Activated CD8-positive, alpha-beta memory T cell treated with anti-CD3 and anti-CD28 coated beads for 1 hour (primary cell): ENCODE measurements at places on chromosomes 3 and 15.

DNA sequence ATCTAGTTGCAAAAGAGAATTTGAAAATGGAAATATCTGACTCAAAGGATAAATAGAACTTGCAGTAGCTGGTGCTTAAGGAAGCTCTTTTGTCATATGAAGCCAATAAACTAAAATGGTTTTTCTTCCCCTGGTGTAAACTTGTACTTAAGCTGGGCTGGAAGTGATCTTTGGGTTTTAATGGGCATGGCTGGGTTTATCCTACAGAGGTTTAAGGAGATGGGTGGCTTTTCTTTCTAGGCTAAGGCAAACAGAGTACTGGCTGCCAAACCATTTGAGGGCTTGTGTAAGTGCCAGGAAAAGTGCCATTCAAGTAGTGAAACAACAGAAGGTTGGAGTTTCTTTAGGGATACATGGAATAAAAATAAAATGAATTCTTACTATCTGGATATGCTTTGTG, 12.1 kb upstream of the UTS2B start:
- no peak for DNase-seq

DNA sequence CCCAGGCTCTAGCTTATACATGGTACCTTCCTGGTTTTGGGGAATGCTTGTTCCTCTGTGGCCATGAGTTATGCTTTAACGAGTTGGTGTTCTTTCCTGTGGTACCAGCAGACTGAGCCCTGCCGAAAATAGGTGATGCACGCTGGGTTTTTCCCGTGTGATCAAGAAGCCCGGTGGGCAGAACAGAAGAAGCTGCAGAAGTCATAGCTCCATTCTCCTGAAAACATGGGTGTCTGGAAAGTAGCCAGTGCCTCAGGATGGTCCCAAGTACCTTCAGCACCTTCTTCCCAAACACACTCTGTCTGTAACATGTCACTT, 25.2 kb downstream of the MAPKBP1 start:
- DNase-seq = no peak

GRCh38 chr15:91866371-91866905, 12.9 kb downstream of the SLCO3A1 start:
- DNase-seq = no peak

DNA sequence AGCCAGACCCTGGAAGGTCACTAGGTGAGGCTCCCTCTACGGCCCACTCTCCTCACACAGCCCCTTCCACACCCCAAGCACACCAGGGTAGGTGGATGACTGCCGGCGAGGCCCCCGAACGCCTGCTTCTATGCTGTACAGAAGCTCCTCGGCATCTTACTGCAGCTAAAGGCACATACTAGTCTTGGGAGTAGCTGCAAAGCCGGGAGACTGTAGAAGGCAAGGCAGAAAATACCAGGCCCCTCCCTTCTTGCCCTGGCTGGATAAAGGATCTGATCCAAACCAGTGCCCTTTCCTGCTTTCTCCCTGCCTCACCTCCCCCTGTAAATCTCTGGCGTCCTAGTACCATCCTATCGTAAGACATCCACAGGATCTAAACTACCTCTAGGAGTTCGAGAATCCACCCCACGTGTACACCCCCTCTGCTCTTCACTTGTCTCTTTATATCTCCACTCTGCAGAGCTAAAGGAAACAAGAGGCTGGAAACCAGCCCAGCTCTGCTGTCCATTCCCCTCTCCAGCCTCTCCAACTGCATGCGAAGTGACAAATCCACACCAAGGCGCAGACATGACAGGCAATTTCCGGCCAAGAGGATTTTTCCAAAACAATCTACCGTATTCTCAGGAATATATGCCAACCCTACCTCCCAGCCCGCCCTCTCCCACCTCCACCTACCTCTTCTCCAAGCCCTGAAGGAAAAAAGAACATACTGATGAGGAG, 11.8 kb downstream of the TNK2 start:
- no peak for DNase-seq

- DNase-seq = no peak
Observed at GRCh38 chr3:72888546-72889309, 882 bp downstream of the GXYLT2 start.

DNA sequence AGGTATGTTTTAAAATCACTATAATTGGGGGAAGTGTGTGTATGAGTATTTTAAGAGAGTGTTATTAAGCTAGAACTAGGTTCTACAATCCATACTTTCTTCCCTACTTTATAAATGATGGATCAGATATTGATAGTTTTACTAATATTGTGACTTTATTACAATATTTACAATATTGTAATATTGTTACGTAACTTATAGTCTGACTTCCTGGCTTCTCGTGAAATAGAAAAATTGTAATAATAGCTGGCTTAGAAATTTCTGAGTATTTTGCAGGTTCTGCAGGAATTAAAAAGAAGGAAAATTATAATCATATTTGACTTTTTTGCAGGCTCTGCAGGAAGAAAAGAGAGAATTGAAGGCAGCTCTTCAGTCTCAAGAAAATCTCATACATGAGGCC, 60.0 kb downstream of the CEP63 start:
- no peak for DNase-seq

DNA sequence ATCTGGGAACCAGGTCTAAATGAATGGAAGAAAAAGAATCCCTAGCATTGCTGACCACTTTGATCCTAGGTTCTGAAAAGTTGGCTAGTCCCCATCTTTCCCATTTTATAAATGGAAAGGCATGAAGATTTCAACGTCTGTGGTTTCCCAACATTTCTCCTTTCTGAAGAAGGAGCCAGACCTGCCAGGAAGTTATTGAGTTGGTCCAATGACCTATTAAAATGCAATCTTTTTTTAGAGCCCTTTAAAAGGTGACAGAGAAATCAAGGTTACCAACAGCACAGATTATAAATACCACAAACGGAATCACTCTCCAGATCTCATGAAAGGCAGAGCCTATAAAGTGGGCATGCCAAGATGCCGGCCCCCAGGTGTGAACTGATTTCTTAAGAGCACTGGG, 505.6 kb upstream of the THBS1 start:
- DNase-seq = no peak

DNA sequence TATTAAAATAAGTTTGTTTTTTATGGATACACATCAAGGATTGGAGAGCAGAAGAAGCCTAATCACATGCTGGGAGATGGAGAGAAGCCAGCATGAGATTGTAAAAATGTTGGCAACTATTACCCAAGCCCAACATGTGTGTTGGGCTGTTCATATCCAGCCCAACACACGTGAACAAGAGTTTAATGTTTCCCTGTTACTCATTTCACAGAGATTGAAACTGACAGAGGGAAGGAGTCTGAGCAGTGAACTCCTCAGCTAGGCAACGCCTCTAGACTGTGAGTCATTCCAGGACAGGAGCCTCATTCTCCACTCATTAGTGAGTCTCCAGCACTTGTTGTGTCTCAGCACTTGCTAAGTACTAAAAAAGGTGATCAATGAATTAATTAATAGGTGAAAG, 43.2 kb upstream of the CMSS1 start:
- no peak for DNase-seq

GRCh38 chr15:61336026-61336638, 107.0 kb upstream of the RORA start:
- no peak for DNase-seq

- no peak for DNase-seq
Observed at GRCh38 chr3:42696356-42697288, 6.0 kb downstream of the HHATL start.

DNA sequence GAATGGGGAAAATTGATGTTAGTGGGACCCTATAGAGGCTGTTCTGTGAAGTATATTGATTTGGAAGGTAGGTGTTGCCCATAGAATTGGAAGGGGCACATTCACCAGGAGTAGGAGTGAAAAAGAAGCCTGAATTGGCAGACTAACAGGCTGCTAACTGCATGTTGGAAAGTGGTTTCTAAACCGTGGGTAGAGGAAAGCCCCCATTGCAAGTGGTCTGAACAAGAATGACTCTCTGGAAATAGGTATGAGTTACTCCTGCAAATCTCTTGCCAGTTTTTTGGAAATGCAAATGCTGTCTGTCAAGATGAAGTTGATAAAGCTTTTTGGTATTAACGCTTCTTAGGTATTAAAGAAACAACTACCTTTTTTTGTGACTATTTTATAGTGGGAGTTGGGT, 3.5 kb downstream of the UBE2E1 start:
- no peak for DNase-seq
